ENCODE measurements at places on chromosomes 2 and 18.

GRCh38 chr18:49884465-49884864 lies 71.1 kb upstream of the ACAA2 start:
- no peak for DNase-seq

DNA sequence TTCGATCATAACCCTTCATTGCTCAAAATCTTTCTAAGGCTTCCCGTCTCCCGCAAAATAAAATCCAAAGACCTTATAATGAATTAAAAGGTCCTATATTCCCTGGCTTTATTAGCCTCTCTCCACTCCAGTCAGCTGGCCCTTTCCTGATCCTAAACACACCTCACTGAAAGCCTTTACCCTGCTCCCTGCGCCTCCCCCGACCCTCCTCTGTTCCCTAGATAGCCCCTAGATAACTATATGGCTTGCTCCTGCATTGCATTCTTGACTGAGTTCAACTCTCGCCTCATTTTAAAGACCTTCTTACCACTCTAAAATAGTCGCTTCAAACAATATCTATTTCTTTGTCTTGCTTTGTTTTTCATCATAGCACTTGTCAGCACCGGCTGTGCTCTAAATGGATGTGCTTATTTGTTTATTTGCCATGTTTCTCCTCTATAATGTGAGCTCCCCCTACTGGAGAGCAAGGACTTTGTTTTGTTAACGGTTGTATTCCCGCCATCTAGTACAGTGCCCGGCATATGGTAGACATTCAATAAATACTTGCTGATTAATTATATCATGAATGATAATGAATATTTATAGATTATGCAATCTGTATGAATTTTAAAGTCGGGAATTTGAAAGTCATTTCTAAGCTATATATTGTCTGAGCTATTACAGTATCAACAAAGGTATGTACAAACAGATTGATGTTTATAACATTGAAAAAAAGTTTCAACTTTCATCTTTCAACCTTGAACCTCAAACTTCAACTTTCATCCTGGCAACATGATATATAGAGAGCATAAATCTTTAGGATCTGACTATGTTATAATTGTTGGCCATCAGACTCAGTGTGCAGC lies 32.4 kb upstream of the VIT start:
- DNase-seq = no peak

DNA sequence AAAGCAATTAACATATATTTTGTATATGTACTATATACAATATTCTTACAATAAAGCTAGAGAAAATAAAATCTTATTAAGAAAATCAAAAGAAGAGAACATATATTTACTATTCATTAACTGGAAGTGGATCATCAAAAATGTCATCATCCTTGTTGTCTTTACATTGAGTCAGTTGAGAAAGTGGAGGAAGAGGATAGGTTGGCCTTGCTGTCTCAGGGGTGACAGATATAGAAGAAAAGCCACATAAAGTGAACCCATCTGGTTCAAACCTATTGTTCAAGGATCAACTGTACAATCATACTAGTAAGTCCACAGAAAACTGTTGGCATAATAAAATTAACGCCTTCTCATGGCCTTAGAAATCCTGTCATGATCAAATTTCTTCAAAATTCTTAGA lies 26.6 kb downstream of the SESTD1 start:
- no peak for DNase-seq

DNA sequence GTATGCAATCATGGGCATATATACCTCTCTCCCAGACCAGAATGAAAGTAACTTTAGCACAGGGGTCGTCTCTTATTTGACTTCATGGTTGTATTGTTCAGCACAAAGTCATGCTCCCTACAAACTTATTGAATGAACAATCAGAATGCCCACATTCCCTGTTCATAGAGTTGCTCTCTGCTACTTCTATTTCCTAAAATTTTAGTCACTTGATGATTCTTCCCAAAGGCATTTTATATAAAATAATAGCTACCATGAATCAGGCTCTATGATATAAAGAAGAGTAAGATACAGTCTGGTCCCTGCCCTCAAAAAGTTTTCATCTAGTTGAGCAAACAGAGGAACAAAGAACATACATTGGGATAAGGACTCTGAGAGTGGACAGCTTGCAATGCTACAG lies 162.2 kb downstream of the SLC39A10 start:
- no peak for DNase-seq

- DNase-seq = no peak
Observed at GRCh38 chr2:37721201-37721560, 49.7 kb upstream of the CDC42EP3 start.

DNA sequence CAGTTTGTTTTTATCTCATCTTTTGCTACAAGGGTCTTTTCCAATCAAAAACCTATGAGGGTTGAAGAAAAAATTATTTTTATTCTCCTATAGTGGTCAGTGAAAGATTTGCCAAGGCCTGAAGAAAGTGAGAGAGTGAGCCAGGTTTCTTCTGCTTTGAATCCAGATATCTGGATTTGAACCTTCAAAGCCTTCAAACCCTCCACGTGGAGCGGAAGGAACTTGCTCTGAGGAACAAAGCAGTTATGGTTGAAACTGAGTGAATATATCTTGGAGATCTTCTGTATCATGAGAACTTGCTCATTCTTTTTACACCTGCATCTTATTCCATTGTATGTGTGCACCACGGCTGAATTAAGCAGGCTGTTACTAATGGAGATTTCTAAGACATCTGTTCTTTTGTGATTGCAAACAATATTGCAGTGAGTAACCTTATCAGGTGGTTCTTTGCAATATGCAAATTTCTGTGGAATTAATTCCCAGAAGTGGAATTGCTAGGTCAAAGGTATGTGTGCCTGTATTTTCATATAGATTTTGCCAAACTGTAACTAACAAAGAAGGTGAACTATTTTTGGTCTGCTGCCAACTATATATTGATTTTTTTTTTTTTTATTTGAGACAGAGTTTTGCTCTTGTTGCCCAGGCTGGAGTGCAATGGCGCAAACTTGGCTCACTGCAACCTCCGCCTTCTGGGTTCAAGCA lies 147.9 kb downstream of the B3GNT2 start:
- DNase-seq = no peak

GRCh38 chr2:115560666-115561065 lies 1118.2 kb downstream of the DPP10 start:
- DNase-seq = no peak

- no peak for DNase-seq
Observed at GRCh38 chr2:97267411-97268074, 154.6 kb downstream of the ANKRD36 start.

DNA sequence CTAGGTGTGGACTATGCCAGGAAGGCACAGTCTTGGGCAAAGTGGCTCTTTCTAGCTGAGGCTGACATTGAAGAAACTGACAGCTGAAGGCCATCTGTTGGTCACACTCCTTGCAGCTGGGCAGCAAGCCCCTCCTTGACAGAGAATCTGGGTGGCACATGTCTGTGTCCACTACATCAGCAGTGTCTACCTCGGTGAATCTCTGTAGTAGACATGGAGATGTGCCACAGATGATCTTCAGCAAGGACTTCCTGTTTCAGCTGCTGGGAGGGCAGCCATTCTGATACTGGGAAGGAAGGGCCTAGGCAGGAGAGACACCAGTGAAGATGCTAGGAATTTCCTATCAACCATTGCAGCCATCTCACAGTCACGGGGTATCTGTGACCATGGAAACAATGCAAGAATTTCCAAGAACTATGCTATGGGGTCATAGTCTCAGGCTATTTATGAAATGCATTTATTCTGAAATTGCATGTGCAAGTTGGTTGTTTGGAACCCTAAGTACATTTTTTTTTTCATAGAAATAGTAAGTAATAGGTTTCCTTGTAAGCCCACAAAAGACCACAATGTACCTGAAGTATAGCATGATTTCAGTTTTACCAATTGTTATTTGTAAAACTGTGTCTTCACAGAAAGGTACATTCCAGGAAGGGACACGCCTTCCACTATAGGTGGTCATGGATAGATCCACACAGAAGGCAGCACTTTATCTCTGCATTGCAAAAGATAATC lies 63.8 kb upstream of the DARS1 start:
- DNase-seq = no peak

GRCh38 chr2:76980067-76980787 lies 541.9 kb downstream of the LRRTM4 start:
- DNase-seq = no peak

DNA sequence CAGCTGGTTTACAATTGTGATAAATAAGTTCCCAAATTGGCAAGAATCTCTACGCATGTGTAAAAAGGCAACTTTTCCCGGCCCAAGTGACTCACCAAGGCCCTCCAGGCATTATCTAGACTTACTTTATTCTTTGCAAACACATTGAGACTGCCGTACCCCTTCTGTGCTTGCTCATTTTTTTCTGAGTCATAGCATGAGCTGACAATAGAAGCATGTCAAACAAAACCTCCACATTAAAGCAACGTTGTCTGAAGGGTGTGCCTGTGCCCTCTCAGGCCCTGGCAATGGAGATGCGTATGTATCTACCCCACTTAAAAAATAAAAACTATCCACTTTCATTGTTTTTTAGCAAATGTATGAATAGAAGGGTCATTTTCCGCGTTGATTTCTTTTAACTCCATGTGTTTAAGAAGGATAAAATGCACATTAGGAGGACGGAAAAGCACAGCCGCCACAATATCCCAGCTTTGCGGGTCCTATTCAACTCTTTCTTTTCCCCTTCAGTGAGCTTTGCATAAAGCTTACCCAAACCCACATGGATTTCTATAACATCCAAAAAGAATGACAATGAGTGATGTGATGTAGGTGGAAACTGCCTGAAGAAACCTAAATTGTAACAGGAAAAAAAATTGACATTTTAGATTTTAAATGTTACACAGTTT lies 298.2 kb downstream of the CDCA7 start:
- DNase-seq = no peak

DNA sequence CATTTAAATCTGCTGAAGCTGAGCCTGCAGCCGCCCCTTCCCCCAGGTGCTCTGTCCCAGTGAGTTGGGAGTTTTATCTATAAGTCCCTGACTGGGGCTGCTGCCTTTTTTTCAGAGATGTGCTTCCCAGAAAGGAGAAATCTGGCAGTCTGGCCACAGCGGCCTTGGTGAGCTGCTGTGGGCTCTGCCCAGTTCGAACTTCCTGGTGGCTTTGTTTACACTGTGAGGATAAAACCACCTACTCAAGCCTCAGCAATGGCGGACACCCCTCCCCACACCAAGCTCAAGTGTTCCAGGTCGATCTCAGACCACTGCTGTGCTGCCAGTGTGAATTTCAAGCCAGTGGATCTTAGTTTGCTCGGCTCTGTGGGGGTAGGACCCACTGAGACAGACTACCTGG lies 97.3 kb downstream of the ACAA2 start:
- DNase-seq = no peak

DNA sequence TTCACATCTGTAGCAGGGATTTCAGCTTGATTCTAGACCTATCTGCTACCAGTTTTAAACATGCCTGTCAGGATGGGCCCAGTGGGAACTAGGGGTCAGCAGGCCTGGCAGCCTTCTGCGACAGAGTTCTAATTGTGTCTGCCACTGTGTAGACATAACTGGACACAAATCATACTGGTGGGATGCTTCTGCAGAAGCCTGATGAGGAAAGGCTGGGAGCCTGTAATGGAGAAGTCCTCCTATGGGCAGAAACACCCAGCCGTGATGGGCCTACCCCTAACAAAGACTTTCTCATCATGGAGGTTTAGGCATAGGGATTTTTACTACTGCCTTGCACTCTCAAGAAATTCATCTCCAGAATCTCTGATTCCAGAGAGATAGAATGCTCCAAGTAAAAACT lies 166.9 kb downstream of the PDE11A start:
- no peak for DNase-seq

GRCh38 chr2:104976603-104977120 lies 61.2 kb upstream of the MRPS9 start:
- DNase-seq = no peak

DNA sequence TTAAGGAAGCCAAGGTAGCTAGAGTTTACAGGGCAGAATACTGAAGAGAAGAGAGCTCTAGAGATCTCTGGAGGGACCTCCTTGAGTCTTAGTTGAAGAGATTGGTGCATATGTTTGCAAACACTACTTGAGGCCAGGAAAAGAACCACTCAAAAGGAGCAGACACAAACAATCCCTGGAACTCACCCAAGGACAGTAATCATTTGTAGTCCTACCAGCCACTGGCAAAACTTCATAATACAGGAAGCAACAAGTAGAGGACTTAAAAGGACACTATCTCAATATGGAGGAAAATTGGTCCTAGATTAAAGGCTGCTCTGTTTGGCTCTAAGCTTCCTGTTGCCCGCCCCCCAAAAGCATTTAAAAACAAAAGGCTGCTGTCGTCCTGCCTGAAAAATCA lies 46.9 kb upstream of the UBXN4 start:
- DNase-seq = no peak
